ENCODE measurements at places on chromosomes 1 and 21. TPM values are rescaled to one million over a fixed set of nuclear protein-coding genes. Genes with fewer than 3 reads are reported as not detected.
A peak's percentile ranks its signal among the peaks of the same experiment; 100 is the strongest.

- peaks cover 59% of the 10 kb centered on the region for H3K4me1 ChIP-seq
- H3K27me3 ChIP-seq = no peaks in the 10 kb centered on the region
- no peak for DNase-seq
- peak overlapping the region; percentile 99 for H3K27ac ChIP-seq
These were observed 1.3 kb downstream of the FAM20B start for GRCh38 chr1:179026813-179027669.

The SPRR2G gene
- not detected for total RNA-seq

- H3K4me3 ChIP-seq = no peak overlapping the region
- no peaks in the 10 kb centered on the region for H3K36me3 ChIP-seq
- DNase-seq = peak; percentile 95
These were observed 10.4 kb downstream of the LAMB3 start for GRCh38 chr1:209641832-209642172.

GRCh38 chr1:168763031-168763430, 34.0 kb upstream of the DPT start:
- H3K4me1 ChIP-seq = peaks cover 8% of the 10 kb centered on the region
- no peak overlapping the region for H3K27ac ChIP-seq
- DNase-seq = no peak
- H3K36me3 ChIP-seq = no peaks in the 10 kb centered on the region
- H3K27me3 ChIP-seq = no peaks in the 10 kb centered on the region
- no peak overlapping the region for H3K4me3 ChIP-seq

GRCh38 chr1:113118266-113118665, 45.3 kb downstream of the LRIG2 start:
- H3K27ac ChIP-seq = no peak overlapping the region
- no peaks in the 10 kb centered on the region for H3K4me1 ChIP-seq
- DNase-seq = no peak
- peaks cover 52% of the 10 kb centered on the region for H3K36me3 ChIP-seq
- H3K4me3 ChIP-seq = no peak overlapping the region

GRCh38 chr1:30814292-30814691, 56.7 kb upstream of the LAPTM5 start:
- H3K27ac ChIP-seq = no peak overlapping the region
- H3K27me3 ChIP-seq = no peaks in the 10 kb centered on the region
- H3K36me3 ChIP-seq = no peaks in the 10 kb centered on the region
- H3K4me3 ChIP-seq = no peak overlapping the region

GRCh38 chr21:42193721-42194120, 25.2 kb upstream of the ABCG1 start:
- H3K36me3 ChIP-seq = no peaks in the 10 kb centered on the region
- no peak overlapping the region for H3K27ac ChIP-seq
- H3K4me1 ChIP-seq = no peaks in the 10 kb centered on the region
- DNase-seq = no peak
- no peaks in the 10 kb centered on the region for H3K27me3 ChIP-seq

DNA sequence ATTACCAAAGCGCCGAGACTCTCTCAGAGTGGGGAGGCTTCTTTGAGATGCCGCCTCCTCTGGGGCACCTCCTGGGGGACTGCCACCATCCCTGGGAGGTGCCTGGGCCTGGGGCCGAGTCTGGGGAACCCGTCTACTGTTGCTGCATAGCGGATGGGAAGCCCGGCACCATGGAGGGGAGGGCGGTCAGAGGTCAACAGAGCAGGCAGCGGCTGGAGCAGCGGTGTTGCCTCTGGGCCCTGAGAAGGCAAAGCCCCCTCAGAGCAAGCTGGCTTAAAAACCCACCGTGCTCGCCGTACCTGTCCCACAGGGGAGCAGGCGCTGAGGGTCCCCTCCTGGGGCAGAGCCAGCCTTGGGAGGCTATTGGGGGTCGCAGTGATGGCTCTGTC, 62.0 kb downstream of the ARHGEF16 start:
- peak overlapping the region; percentile 5 for H3K27ac ChIP-seq
- DNase-seq = no peak
- H3K4me1 ChIP-seq = peaks cover 15% of the 10 kb centered on the region
- no peaks in the 10 kb centered on the region for H3K27me3 ChIP-seq
- no peaks in the 10 kb centered on the region for H3K36me3 ChIP-seq

GRCh38 chr1:62516600-62516999, 79.8 kb downstream of the USP1 start:
- H3K4me3 ChIP-seq = no peak overlapping the region
- no peaks in the 10 kb centered on the region for H3K36me3 ChIP-seq
- H3K27ac ChIP-seq = no peak overlapping the region
- H3K27me3 ChIP-seq = no peaks in the 10 kb centered on the region

The C8B gene
- not detected for total RNA-seq

DNA sequence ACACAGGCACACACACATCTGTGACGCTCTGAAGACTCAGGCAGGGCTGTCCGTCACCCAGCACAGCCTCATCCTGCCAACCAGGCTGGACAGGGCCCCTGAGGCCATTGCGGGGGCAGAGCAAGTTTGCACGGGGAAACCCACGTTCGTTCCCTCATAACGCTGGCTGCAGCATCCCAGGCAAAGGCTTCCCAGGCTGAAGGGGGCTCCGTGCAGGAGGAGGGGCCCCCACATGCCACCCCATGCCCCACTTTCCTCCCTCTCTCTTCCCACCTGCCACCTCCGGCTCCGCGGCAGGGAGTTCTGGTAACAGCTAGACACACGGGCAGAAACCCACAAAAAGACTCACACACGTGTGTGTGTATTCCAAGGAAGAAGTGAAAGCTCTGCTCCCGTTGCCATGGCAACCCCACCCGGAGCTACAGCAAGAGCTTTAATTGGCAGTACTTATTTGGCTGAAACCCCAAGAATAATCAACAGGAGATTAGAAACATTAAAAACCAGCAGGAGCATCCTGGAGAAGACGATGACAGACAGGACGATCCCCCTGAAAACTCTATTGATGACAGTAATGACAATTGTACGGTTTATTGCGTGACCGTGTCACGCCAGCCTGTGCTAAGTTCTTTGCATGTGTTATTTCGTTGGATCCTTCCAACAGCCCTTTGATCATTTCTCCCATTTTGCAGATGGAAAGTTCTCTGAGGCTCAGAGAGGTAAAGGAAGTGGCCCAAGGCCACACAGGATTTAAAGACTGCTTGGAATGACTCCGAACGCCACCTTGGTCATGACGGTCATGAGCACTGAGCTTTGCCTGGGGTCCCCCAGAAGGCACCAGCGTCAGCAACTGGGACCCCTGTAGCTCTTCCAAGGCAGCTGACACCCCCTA, 247.1 kb downstream of the NPHP4 start:
- DNase-seq = peak; percentile 28
- H3K4me1 ChIP-seq = no peaks in the 10 kb centered on the region
- H3K27me3 ChIP-seq = peaks cover 11% of the 10 kb centered on the region
- no peak overlapping the region for H3K4me3 ChIP-seq

- no peak for DNase-seq
- no peak overlapping the region for H3K4me3 ChIP-seq
- no peaks in the 10 kb centered on the region for H3K36me3 ChIP-seq
- no peaks in the 10 kb centered on the region for H3K4me1 ChIP-seq
- no peaks in the 10 kb centered on the region for H3K27me3 ChIP-seq
These were observed 7.4 kb upstream of the RGS13 start for GRCh38 chr1:192628396-192629057.

- H3K4me3 ChIP-seq = no peak overlapping the region
- H3K4me1 ChIP-seq = no peaks in the 10 kb centered on the region
- no peak for DNase-seq
- H3K36me3 ChIP-seq = no peaks in the 10 kb centered on the region
- H3K27ac ChIP-seq = peak overlapping the region; percentile 54
These were observed 29.6 kb downstream of the RGS5 start for GRCh38 chr1:163173121-163173520.

DNA sequence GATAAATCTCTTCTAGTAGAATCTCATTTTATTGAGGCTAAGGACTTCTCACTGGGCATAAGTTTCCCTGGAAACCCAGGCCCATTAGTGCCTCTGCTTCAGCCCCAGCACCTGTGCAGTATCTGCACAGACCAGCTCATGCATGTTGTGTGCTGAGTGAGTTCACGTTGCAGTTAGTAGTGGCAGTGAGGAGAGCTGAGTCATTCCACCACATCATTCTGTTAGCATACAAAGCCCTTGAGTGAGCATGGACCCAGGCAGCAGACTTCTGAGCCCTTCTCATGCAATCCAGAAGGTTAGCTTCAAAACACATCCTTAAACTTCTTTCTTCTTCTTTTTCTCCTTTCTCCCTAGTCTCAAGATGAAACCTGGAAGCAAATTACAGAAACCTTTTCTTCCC, 45.8 kb upstream of the NTPCR start:
- no peak overlapping the region for H3K27ac ChIP-seq
- H3K4me3 ChIP-seq = no peak overlapping the region
- H3K36me3 ChIP-seq = no peaks in the 10 kb centered on the region
- H3K4me1 ChIP-seq = no peaks in the 10 kb centered on the region
- H3K27me3 ChIP-seq = no peaks in the 10 kb centered on the region

The SH2D5 gene
- total RNA-seq = 0.36 TPM

The HEYL gene
- total RNA-seq = 3.8 TPM

The S100A3 gene
- 1.6 TPM for total RNA-seq

The KCNJ15 gene
- not detected for total RNA-seq

The VCAM1 gene
- total RNA-seq = 5.5 TPM

The FAM72C gene
- total RNA-seq = not detected

- H3K4me3 ChIP-seq = no peak overlapping the region
- DNase-seq = no peak
- H3K27ac ChIP-seq = no peak overlapping the region
These were observed 53.1 kb upstream of the GPR37L1 start for GRCh38 chr1:202069662-202070061.

DNA sequence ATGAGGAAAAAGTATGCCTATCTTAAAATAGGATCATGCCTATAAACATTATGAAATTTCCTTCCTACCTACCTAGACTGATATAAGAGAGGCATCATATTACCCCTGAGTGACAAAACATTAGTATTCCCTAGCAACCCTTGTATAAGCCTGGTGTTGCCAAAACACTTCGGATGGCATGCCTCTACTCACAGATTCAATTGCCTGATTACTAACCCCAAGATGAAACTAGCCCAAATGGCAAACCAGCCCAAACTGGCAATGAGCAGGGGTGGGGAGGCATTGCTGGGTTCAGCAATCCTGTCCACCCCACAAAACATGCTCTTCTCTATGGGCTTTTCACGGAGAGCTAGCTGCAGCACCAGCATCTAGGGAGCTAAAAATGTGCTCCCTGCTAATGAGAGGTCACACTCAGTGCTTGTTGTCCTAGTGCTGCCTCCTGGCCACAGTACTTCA, 13.9 kb downstream of the PALMD start:
- H3K27me3 ChIP-seq = no peaks in the 10 kb centered on the region
- H3K36me3 ChIP-seq = no peaks in the 10 kb centered on the region
- no peak overlapping the region for H3K4me3 ChIP-seq
- H3K27ac ChIP-seq = peak overlapping the region; percentile 65
- no peak for DNase-seq
- H3K4me1 ChIP-seq = no peaks in the 10 kb centered on the region

The SPRR2B gene
- not detected for total RNA-seq

- H3K4me1 ChIP-seq = no peaks in the 10 kb centered on the region
- H3K36me3 ChIP-seq = no peaks in the 10 kb centered on the region
- H3K27me3 ChIP-seq = no peaks in the 10 kb centered on the region
- H3K27ac ChIP-seq = no peak overlapping the region
- no peak overlapping the region for H3K4me3 ChIP-seq
- DNase-seq = no peak
These were observed 82.6 kb upstream of the DPYD start for GRCh38 chr1:98003442-98003841.

DNA sequence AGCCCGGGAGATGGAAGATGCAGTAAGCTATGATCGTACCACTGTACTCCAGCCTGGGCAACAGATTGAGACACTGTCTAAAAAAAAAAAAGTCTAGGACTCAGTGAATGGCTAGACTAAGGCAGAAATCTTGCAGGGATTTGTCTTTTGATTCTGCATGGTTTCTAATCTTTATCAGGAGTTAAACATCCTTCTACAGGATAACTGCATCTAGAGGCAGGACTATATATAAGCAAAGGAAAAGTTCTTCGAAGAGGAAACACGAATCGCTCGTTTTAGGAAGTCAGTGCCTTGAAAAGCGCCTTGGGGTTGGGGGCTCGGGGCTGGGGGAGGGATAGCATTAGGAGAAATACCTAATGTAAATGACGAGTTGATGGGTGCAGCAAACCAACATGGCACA, 602 bp upstream of the UFC1 start:
- no peaks in the 10 kb centered on the region for H3K36me3 ChIP-seq
- no peaks in the 10 kb centered on the region for H3K4me1 ChIP-seq
- no peaks in the 10 kb centered on the region for H3K27me3 ChIP-seq
- H3K4me3 ChIP-seq = peak overlapping the region; percentile 77
- peak overlapping the region; percentile 93 for H3K27ac ChIP-seq

DNA sequence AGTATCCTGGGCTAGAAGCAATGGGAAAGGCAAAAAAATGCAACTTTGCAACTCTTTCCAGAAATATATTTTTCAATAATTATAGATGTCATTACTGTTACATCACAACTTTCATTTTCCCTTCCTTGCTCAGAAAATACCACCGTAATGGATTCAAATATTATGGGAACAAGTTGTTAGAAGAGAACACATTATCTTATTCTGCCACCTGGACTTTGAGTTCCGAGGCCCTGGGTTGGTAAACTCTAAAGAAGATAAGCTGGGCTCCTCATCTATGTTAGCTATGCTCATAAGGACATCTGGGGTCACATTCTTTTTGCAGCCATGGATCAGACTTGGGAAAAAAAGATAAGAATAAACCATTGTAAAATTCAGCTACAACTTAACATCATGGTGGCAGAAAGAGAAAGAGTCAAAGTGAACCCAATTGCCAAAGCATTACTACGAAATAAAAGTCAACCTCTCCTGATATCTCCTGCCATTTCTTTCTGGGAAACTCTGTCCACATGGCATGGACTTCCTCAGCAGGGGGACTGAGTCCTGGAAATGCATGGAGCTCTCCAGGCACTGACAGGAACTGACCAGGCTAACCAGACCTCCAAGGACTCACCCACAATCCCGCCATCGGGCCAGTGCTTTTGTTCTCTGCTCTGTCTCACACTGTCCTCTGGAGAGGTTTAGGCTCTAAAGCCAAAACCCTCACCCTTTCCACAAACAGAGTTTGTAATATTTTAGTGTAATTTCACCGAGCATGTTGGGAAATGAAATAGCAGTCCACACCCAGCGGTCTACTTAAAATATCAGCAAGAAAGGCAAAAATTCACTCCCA, 499.1 kb upstream of the RUNX1 start:
- H3K27ac ChIP-seq = no peak overlapping the region
- H3K27me3 ChIP-seq = no peaks in the 10 kb centered on the region

DNA sequence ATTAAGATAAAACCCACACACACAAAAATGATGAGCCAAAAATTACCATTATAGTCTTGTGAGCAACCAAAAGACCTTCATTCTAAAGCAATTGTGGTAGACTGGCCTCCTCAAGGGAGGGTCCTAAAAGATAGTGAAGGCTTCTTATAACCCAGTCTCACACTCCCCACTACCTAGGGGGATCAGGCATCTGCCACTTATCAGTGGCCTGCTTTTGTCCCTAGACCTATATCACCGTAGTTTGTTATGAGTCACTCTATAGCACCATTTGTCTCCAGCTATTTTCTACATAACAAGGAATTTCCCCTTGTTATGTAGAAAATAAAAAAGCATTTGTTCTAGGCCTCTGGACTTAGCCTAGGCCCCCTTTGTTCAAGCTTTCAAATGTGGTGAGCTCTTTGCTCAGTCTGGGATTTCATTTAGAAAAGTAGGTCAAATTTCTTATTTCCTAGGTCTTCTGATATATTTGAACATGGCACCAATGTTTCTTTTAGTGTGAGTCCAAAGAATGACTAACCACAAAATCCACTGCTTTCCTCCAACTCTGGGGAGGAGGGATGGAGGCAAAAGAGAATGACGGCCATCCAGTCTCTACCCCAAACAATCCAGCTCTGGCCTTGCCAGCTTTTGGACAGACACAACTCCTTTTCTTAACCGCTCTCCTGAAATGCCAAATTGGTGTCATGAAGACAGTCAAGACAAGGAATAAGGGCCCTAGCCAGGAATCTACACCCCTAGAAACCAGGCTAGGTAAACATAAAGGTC, 8.9 kb downstream of the ADAR start:
- peak overlapping the region; percentile 39 for H3K27ac ChIP-seq
- H3K27me3 ChIP-seq = no peaks in the 10 kb centered on the region
- H3K4me3 ChIP-seq = no peak overlapping the region
- peaks cover 40% of the 10 kb centered on the region for H3K4me1 ChIP-seq
- DNase-seq = no peak
